LHCN-M2 (cell line): ENCODE measurements at places on chromosomes 4 and X.

DNA sequence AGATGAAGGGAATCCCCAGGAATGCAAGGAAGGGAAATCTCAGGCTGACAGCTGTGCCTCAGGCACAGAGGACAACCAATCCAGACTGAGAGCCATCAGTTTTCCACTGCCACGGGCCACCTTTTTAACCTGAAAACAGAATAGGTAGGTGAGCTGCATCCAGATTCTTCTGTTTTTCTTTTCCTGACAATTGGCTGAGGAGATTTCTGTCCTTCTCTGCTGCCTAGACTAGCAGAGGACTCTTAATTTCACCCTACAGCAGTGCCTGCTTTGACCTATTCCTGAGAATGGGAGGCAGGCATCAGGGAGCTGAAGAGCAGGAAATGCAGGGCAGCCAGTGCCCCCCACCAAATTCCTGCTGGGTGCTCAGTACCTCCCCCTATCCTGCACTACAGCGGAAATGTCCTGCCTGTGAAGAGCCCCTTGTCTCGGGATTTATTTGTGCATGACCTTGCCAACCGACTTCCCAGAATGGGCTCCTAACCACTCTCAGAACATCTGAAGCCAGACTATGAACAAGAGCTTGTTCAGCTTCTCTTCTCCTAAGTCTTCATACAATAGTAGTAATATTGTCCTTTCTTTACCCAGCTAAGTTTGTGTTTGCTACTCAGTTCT lies 65.1 kb downstream of the CASK start:
- no peak for DNase-seq

GRCh38 chrX:69616457-69617203 lies 717 bp downstream of the EDA start:
- no peak for DNase-seq

DNA sequence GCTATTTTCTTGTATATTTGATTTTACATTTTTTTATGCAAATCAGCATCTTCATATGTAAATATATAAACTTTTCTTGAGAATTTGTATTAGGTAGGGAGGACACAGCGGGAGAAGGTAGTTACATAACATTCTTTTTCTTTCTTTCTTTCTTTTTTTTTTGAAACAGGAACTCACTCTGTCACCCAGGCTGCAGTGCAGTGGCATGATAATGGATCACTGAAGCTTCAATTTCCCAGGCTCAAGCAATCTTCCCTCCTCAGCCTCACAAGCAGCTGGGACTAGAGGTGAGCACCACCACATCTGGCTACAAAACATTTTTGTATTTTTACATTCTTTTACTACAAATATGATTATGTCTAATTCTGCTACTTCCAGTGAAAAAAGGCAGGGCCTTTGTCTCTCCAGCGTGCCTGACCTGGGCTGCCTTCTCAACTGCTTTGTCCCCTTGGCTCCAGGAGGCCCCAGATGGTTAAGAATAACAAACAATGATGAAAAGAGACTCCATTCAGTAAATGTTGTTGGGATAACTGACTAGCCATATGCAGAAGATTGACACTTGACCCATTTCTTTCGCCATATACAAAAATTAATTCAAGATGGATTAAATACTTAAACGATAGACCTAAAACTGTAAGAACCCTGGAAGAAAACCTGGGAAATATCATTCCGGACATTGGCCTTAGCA lies 46.5 kb upstream of the FAT4 start:
- DNase-seq, result no peak

GRCh38 chr4:124941267-124941666 lies 228.7 kb upstream of the ANKRD50 start:
- DNase-seq, result no peak

DNA sequence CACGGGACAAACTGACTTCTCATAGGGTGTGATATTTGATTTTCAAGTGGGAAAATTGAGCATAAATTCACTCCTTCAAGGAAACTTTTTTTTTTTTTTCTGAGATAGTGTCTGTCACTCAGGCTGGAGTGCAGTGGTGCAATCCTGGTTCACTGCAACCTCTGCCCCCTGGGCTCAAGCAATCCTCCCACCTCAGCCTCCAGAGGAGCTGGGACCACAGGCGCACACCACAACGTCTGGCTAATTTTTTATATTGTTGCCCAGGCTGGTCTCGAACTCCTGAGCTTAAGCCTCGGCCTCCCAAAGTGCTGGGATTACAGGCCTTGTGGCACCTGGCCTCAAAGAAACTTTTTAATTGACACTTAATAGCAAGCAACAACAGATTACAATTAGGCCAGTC lies 13.8 kb downstream of the CLDN34 start:
- no peak for DNase-seq

GRCh38 chr4:72006586-72006985 lies 25.2 kb upstream of the NPFFR2 start:
- DNase-seq, result peak; percentile 41

DNA sequence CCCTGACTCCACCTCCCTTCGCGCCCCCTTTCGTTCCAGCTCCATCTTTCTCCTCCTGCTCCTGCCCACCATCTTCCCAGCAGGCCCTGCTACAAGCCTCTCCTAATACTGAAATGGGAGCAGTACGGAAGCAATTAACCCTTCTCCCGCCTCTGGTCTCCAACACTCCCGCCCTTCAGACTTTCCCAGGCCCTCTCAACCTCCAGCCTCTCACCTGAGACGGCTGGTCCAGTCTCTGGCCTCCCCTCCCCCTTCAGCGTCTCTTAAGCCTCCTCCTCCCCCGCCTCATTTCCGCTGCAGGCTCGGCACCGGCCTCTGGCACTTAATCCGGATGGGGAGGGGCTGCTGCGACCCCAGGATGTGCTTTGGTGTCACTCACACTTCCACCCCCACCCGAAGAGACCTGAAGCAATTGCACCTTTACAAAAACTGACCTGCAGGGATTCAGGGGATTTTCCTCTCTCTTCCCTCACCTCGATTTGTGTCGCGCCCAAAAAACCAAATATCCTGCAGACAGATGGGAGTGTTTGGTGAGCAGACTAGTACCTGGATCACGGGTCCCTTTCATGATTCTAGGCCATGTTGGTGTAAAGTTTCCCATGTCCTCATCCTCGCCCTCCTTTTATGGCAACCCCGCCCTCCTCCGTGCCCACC lies 657 bp downstream of the TCEAL8 start:
- DNase-seq, result peak; percentile 31

GRCh38 chr4:147639388-147639787 lies 22.2 kb downstream of the TMEM184C start:
- no peak for DNase-seq

DNA sequence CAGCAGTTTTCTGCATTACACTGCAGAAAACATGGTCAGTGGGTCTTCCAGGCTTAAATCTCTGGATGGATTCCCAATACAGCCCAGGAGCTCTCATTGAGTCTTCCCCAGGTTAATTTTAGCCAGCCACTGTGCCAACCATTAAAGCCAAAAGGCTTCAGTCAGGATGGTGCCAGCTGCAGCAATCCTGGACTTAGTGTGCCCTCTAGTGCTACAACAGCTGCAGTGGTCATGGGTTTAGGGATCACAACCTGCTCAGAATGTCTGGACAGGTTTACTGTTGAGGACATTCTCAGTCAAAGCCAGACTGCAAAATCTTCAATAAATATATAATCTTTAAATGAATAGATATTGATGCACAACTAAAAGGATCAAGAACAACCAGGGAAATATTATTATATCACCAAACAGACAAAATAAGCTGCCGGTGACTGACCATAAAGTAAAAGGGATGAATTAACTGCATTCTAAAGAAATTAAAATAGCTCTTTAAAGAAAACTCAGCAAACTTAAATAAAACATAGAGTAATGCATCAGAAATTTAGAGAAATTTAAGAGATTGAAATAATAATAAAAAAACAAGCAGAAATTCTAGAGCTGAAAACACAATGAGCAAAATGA lies 639.9 kb downstream of the SPOCK3 start:
- peak; percentile 49 for DNase-seq

- no peak for DNase-seq
Measured at GRCh38 chr4:186104114-186104889, at the start of gene FAM149A. TSS of gene FAM149A (plus strand) at chr4:186104704.

GRCh38 chrX:25154168-25154567 lies 138.4 kb upstream of the ARX start:
- no peak for DNase-seq

- DNase-seq, result peak; percentile 14
Measured at GRCh38 chr4:177555007-177555574, 112.9 kb upstream of the AGA start.

GRCh38 chrX:9429767-9430166 lies 35.1 kb upstream of the TBL1X start:
- DNase-seq, result no peak

DNA sequence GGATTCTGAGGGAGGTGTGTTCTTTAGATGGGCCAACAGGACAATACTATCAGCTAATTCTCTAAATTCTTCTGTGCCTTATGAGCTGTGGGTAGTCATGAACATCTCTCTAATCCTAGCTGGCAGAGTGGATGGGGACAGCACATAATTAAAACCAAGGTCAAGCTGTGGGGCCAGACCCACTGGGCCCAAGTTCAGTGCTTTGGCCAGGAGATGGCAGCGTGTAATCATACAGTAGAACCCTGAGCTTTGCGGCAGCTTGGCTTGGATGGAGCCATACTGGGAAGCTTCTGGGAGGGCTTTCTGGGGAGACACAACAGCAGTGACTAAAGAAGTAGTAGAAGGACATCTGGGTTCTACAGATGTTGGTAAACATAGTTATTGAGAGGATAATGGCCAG lies 140.3 kb upstream of the CXCL13 start:
- DNase-seq, result peak; percentile 46

DNA sequence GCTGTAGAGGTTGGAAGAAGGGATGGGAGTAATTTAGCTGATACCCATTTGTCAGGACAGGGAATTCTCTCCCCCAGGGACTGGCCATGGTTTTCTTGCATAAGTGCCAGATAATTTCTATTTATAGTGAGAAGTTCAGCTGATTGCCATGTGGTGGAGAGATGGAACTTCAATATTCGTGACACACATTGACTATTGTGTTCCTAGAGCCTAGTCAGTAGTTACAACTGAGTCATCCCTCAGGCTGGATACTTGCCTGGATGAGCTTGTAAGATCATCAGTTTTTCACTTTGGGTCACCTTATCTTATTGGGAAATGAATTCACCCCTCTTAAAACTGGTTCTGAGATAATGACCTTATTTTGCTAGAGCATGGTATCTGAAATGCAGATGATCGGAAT lies 32.2 kb downstream of the CFAP299 start:
- DNase-seq, result peak; percentile 39

GRCh38 chr4:34878961-34879360 lies 1365.4 kb downstream of the ARAP2 start:
- no peak for DNase-seq

- no peak for DNase-seq
Measured at GRCh38 chr4:158998624-158999023, 104.3 kb upstream of the RAPGEF2 start.

GRCh38 chr4:75494563-75494962 lies 19.6 kb downstream of the RCHY1 start:
- DNase-seq, result peak; percentile 66

DNA sequence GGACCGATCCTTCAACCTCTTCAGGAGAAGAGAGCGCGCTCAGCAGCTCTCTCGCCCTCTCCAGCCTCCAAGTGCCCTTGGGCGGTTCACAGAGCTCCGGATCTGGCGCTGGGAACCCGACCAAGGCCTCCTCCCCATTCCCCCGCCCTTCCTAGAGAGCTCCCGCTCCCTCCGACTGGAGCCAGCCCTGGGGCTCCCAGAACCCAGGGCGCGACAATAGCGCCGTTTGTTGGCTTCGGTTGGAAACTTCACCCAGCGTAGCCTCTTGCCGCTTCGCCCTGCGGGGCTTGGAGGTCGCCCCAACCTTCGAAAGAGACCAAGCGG lies 3.1 kb upstream of the SOX3 start:
- no peak for DNase-seq

GRCh38 chr4:32661229-32661628 lies 1941.1 kb downstream of the PCDH7 start:
- DNase-seq, result no peak

GRCh38 chr4:61036071-61036684 lies 163.9 kb upstream of the ADGRL3 start:
- no peak for DNase-seq

DNA sequence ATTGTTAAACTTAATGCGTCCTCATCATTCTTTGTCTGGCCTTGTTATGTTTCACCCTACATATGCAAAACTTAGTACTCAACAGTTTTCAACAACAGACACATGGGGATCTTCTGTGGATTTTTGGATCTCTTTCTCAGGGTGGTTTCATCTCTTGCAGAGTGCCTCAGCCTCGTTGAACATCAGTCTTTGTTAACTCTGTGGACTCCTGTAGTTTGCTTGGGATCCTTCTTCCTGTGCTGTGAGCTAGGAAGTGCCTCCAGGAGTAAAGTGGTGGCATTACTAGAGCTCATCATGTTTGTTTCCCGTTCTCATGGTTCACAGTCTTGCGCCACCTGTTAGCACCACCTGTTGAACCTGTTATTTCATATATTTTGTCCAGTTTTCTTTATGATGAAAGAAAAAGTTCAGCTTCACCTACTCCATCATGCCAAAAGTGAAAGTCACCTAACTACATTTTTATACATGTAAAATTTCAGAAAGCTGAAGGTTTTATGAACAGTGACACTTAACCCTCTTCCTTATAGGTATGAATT lies 27.5 kb upstream of the NDUFC1 start:
- DNase-seq, result no peak

- peak; percentile 58 for DNase-seq
Measured at GRCh38 chr4:115165503-115165902, 52.1 kb upstream of the NDST4 start.

DNA sequence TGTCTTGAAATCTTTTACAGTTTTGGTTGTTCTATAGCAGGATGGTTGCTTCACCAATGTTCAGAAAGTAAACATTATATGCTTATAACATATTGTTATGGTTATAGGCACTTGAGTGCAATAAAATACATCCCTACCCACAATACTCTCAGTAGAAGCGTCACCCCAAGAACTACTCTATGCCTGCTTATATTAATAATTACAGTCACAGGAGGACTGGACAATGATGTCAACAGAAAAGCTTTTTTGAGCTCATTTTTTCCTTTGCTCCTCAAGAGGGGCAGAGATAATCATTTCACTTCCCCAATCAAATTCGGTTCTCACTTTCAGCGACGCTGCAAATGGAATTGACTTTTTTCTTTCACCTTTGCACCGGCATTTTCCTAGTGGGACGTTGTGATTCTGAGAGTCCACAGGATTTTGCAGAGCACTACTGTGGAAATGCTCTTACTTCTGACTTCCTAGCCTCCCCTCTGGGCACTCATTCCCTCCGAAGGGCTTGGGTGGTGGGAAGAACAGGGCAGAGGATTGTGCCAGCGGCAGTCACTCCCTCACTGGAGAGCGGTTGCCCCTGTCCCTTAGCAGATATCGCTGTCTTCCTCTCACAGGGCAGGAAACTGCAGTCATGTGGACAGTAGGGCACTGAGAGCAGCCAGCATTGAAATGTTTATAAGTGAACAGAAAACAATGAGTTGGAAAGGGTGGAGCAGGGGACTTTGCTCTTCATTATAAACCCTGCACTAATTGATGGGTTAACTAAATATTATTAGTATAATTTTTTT lies 24.9 kb upstream of the SGMS2 start:
- DNase-seq, result no peak

GRCh38 chrX:46757593-46757992 lies 1.3 kb downstream of the SLC9A7 start:
- no peak for DNase-seq

DNA sequence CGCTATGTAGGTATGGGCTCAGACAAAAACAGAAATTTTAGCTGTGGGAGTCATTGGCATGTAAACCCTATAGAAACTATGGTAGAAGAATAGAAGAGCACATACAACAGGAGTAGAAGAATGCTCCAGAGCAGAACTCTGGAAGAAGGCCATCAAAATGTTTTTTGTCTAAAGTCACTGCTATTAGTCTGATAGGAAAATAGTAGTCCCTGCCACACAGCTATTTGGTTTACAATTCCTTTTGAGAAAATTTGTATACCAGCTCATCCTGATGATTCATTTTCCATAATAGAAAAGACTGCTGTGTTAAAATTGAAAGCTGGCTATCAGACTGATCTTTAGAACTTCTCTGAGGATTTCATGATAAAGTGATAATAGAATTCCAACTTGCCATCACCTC lies 32.8 kb upstream of the ADAD1 start:
- peak; percentile 2 for DNase-seq
